SW 1271 (cell line): ENCODE measurements at places on chromosomes 6 and 20.
A peak's percentile ranks its signal among the peaks of the same experiment; 100 is the strongest.

DNA sequence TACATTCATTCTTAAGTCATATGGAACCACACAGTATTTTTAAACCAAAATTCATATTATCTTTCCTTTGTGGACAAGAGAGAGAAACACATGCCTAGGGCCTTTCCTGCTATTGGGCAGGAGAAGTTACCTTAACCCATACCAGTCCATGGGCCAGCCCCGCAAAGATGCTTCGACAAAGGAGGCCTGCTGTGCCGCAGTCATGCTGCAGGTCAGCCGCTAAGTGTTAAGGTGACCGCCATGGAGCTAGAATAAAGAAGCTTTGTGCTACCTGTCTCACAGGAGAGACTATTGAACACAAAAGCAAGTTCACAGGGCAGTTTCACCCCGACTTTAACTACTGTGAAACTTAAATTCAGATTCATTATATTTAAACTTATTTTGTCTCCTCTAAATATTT, 62.3 kb upstream of the TMEM181 start:
- DNase-seq, result no peak

DNA sequence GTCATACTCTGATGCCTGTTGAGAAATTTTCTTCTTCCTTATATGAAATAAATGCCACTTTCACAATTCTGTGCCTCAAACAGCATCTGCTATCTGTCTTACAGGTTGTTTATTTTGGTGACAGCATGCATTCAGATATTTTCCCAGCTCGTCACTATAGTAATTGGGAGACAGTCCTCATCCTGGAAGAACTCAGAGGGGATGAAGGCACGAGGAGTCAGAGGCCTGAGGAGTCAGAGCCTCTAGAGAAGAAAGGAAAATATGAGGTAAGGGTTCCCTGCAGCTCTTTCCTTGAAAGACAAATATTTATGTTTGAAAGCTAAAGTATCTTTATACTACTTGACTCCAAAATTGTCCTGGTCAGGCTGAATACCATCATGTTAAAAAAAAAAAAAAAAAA, 15.8 kb downstream of the TSPYL4 start:
- DNase-seq, result no peak

DNA sequence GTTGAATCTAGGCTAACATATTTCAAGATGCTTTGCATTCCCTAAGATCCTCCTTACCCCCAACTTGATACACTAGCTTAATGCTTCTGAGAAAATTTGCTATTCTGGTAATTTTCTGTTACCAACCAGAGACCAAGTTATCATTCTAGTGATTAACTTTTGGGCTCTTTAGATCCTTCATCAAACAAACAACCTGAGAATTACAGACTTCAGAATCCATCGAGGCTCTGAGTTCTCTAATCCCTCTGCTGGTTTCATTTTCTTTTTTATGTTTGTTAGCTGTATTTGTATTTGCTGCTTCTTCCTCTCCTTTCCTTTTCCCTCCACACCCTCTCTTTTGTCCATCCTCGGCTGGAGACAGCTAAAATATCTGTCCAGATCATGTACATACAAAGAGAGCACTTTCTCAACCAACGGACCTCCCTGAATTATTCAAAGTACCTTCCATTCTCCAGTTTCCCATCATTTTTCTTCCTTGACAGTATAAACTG, 98.7 kb upstream of the RIPOR2 start:
- DNase-seq, result no peak

DNA sequence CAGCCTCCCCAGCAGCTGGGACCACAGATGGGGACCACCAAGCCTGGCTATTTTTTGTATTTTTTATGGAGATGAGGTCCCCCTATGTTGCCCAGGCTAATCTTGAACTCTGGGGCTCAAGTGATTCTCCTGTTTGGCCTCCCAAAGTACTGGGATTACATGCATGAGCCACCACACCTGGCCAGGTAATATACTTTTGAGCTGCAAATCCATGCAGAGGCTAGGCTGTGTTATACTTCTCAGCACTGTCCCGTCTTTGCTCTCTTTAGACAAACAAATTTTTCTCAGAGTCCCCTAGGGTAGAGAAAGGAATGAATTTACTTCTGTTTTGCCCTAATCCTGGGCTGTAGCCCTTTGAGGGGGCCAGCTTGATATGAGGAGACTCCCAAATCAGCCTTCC, 13.4 kb upstream of the SCAF8 start:
- no peak for DNase-seq

- DNase-seq, result no peak
Measured at GRCh38 chr6:93825950-93826349, 406.6 kb upstream of the EPHA7 start.

DNA sequence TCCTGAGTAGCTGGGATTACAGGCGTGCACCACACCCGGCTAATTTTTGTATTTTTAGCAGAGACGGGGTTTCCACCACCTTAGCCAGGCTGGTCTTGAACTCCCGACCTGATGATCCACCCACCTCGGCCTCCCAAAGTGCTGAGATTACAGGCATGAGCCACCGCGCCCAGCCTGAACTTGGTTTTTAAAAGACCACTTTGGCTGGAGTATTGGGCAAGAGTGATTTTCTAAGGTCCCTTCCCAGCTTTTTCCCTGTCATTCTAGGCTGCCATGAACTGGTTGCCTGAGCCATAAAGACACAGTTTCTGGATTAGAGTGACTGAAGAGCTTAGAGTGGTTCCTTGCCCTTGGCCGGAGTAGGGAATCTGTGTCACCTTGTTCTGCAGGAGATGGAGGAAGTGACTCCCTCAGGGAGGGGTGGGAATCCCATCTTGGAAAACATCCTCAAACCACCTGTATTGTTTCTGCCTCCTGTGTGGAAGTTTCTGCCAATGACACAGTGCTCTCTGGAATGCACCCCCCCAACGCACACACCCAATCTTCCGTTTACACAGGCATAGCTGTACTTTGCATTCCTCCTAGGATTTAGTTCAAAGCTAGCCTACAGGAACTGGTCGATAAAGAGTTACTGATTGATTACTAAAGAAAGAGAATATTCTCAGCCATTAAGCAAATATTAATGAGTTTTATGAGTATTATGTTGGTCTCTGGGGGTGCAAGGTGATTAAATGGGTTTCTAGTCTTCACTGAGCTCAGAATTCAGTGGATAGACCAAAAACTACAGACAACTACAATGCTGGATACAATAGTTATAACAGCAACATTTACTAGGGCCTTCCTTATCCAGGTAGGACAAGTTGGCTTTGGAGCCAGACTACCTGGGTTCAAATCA, 18.2 kb downstream of the BCL2L1 start:
- peak; percentile 93 for DNase-seq

DNA sequence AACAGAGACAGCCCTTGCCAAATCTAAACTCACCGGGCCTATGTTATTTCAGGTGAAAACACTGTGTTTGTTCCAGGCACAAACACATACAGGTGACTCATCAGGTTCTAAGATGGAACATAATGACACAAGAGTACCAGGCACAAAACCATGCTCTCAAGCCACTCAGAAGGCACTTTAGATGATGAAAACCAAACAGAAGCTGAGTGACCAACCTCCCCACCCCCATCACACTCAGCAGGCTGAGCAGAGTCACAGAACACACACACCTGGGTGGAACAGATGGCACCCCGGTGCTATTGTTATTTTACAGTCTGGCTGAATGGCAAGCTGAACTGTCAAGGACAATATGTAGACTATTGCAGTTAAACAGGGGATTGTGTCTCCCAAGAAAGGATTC, 20.6 kb upstream of the NKX2-2 start:
- no peak for DNase-seq

GRCh38 chr6:5950361-5950785, 56.4 kb downstream of the NRN1 start:
- DNase-seq, result no peak

GRCh38 chr6:66986940-66987339, 1279.9 kb upstream of the EYS start:
- DNase-seq, result no peak

DNA sequence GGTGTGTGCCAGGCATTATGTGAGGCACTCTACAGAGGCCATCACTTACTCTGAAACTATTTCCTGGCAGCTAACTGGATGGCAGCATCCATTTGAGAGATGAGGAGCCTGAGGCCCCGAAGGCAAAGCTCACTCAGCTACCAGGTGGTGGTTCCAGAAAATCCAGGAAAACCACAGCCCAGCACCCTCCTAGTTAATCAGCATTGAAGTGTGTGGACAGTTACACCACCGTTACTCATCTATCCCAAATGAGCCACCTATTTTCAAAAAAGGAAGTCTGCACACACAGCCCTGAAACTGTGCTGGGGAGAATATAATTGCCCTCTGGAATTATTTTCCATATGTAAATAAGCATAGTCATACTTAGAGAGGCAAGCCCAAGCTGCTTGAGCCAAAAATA, 67.4 kb downstream of the CNBD2 start:
- no peak for DNase-seq

GRCh38 chr6:115740907-115741306, 319.8 kb downstream of the FRK start:
- no peak for DNase-seq

GRCh38 chr6:37985355-37985754, 165.8 kb downstream of the ZFAND3 start:
- no peak for DNase-seq

GRCh38 chr20:26208296-26209091, 511.8 kb upstream of the ZNF337 start:
- no peak for DNase-seq

DNA sequence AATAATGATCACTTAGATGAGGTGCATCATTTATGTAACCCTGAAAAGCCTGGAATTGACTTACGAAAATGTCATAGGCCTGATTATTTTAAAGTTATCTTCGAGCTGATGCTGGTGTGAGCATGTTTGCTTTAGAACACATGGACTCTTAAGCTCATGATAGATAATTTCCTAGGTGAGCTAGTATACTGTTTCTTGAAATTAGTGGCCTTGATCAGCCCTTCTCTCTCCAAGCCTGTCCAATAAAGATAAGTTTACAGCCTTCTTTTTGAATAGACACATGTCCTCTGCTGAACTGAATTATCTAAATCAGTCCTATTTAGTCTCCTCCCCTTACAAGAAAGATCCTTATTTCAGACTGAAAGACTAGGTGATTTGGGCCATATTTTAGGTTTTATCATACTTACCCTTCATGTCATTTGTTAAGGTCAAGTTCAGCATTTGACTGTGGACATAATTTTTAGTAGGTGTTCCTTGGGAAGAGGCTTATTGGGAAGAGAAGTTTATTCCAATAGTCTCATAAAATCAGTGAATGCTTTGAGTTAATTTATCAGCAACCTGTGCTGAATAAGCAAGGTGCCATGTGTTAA, 15.3 kb downstream of the FOXO3 start:
- DNase-seq, result no peak

DNA sequence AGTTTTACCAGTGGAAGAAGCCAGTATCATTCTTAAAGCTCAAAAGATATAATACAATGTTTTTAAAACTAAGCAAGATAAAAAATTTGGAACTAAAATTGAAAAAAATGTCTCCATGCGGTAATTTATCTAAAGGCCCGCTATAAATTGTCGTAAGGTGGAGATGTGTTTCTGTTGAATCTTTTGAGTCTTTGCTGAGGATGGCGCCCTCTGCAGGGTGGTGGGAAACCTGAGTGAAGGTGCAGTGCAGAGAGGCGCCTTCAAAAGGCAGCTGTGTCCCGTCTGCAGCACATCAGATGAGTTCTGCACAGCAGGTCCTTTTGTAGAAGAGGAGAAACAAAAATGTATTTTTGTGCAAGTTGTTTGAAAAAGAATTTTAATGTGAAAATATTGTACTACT, 29.4 kb upstream of the KIF25 start:
- DNase-seq, result peak; percentile 16

DNA sequence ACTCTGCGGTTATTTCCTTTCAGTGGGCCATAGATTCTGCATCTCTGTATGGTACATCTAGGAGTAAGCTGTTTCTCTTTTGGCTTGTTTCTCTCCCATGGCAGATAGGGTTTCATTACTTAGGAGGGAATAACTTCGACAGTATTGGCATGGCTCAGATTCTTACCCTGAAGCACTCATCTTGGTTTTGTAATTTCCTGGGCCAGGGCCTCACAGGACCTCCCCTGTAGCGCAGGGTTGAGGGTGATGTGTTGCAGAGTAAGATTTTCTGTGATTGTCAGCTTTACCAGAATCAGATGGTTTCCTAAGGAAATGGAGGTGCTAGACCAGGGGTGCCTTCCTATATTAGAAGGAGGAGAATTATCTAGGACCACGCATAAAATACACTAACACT, 78.3 kb downstream of the STXBP5 start:
- no peak for DNase-seq

GRCh38 chr6:69280858-69281257, 516.0 kb downstream of the LMBRD1 start:
- DNase-seq, result no peak

DNA sequence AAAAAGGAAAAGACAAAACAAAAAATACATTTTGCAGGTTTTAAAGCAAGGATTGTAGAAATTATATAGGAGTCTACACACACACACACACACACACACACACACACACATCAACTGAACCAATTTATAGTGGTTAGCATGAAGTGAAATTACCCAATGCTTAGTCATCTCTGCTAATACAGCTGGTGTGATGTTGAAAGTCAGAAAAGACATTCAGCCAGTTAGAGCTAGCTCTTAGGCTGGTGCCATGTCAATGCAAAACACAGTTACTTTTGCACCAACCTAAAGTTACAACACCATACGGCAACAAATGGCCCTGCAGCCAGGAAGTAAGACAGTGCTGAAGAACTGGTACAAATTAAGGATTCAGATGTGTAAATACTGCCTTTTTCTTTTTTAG, 15.2 kb downstream of the FAM210B start:
- DNase-seq, result peak; percentile 39

DNA sequence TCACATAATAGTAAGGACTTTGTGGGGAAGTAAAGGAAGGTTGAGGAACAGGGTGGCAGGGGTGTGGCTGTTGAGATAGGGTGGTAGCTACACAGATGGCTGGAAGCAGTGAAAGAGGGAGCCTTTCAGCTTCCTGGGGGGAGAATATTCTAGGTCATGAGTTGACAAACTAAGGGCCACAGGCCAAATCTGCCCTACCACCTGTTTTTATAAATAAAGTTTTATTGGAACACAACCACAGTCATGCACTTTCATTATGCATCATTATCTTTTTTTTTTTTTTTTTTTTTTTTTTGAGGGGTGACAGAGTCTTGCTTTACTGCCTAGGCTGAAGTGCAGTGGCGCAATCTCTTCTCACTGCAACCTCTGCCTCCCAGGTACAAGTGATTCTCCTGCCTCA, 243.1 kb downstream of the NFATC2 start:
- DNase-seq, result no peak

GRCh38 chr6:53005663-53006250, 10.7 kb upstream of the GSTA4 start:
- no peak for DNase-seq

- DNase-seq, result peak; percentile 9
Measured at GRCh38 chr6:93423542-93423941, 4.2 kb upstream of the EPHA7 start.

DNA sequence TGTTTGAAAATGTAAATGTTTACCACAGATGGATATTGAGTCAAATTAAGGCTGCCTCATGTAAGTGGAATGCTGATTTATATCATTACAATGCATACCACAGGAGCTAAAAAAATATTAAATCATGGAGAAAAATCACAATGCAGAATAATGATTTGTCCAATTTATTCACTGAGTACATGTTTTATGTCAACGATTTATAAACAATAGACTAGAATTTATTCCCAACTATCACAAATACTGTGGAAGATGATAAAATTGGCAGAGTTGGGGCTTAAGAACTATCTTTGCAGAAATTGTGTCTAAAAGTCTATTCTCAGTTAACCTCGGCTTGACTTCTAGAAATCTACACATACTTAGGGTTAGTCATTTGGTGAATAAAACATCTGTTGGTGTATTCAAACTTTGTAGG, 472.1 kb upstream of the MARCKS start:
- no peak for DNase-seq
